Fibroblast of pulmonary artery (primary cell): ENCODE measurements at places on chromosomes 2 and 18.

GRCh38 chr2:198191651-198192050 is 387.3 kb downstream of the PLCL1 start:
- DNase-seq: no peak

GRCh38 chr2:168008646-168009195 is 238.7 kb downstream of the STK39 start:
- no peak for DNase-seq

- peak; percentile 39 for DNase-seq
These were observed 40.7 kb downstream of the PKP4 start for GRCh38 chr2:158497486-158497885.

DNA sequence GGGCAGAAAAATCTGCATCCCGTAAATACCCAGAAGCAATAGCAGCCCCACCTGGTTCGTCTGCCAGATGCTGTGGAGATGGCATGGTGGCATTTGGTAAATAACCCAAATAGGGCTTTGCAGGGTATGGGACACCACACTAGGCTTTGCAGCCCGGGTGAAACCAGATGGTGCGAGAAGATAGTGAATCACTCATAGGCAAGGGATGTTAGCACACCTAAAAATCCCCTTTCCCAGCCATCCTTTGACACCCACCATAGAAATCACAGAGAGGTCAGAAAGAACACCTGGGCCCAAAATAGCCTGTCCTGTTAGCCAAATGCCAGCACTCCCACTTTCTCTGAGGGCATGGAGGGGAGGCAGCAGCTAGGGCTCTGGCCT is 47.6 kb downstream of the BCL11A start:
- no peak for DNase-seq

DNA sequence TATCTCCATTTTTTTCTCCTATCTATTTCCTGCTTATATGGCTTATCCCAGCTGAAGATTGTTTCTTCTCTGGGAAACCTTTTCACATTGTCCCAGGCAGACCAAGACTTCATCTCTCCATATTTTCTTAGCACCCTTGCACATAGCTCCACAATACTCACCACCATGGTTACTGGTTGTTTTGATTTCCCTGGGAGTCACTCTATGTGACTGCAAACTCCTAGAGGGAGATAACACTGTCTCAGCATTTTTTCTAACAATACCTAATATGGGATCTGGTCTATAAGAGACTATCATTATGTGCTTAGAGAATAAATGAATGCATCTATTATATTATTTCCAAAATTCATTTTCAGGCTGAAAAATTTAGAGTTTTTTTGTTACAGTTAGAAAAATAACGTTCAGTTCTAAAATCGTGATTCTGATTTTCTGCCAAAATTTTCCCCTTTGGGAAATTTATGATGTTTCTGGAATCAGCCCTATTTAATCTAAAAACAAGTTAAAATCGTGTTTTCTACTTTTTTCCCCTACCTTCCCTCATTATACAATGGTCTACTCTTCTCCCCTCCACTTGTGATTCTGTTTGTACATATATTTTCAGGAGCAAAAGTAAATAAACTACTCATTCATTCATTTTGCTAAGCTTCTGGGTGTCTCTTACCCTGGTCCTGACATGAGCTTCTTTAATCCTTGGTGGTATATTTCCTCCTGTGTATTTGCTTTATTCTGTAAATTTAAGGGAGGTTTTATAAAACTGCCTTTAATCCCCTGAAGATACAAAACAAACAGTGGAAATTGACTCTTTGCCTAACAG is 95.4 kb downstream of the HNMT start:
- peak; percentile 88 for DNase-seq

GRCh38 chr2:147688242-147688641 is 156.6 kb upstream of the ACVR2A start:
- no peak for DNase-seq

GRCh38 chr18:25033747-25034471 is 318.1 kb downstream of the ZNF521 start:
- DNase-seq: no peak

DNA sequence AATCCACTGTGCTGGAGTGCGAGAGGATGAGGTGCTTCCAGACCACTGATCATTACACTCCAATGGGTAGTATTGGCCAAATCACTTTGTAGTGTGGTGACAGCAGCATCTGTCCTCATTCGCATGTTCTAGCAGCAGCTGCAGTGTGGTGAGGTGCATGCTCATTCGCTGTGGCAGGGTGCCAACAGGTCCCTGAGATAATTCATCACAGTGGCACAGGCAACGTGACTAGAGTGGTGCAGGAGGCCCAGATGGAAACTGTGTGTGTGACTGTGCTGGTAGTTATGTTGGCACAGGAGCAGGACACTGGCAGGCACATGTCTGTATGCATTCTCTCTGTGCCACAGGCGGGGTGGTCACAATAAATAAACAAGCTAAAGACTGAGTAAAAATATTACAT is 329.5 kb upstream of the SYT4 start:
- no peak for DNase-seq

DNA sequence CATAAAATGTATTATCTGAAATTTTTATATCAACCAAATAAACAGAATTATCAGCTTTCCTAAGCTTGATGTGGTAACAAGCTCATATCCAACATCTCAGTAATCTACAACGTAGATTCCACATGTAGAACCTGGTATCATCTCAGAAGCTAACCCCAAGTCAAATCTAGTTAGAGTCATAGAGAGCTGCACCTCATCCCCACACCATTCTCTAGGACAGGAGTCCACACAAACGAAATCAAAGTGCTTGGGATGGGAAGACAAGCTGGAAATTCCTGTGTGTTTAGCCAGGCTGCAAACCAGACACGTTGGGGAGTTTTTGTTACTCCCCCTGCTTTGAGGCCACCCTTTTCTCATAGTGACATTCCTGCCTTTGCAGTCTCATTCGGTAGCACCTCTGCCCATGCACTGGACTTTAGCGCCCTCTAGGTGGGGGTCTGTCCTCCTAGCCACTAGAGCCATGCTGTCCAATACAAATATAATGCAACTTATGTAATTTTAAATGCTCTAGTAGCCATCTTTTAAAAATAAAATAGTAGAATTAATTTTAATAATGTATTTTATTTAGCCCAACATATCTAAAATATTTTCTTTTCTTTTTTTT is 28.1 kb upstream of the SATB2 start:
- DNase-seq: peak; percentile 63

DNA sequence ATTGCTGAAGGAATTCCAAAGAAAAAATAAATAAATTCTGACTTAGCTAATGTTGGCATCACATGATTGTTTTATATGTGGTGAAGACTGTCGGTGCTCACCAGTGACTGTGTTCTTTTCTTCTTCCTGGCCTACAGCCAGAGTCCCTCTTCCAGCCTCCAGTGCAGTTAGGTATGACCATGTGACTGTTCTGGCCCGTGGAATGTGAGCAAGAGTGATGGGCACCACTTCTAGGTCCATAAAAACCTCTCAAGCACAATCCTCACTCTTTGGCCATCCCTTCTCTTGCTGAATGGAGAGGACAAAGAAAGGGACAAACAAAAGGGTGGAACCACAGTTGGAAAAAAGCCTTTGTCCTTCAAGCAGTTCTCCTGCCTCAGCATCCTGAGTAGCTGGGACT is 39.0 kb upstream of the BMPR2 start:
- no peak for DNase-seq

GRCh38 chr2:16552202-16552601 is 113.4 kb downstream of the CYRIA start:
- no peak for DNase-seq

- DNase-seq: peak; percentile 66
These were observed 62.5 kb downstream of the CDH2 start for GRCh38 chr18:28114472-28114871.
